ENCODE measurements at places on chromosomes 5 and 9.
A peak's percentile ranks its signal among the peaks of the same experiment; 100 is the strongest.

DNA sequence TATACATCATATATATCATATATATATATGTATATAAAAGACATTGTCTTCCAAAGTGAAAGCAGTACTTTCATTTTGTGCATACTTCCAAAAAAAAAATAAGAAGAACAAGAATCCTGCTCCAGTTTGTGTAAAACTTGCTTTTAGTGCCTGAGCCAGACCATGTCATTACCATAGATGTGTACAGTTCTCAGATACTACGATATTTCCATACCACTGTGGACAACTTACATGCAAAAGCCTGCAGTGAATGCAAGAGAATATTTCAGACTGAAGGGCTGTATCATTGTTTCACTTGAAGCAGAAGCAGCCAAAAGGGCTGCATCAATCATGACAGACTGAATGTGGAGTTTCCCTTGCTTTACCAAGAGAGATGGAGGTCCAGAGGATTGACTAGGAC, 72.6 kb upstream of the CYLC2 start:
- no peak for DNase-seq

DNA sequence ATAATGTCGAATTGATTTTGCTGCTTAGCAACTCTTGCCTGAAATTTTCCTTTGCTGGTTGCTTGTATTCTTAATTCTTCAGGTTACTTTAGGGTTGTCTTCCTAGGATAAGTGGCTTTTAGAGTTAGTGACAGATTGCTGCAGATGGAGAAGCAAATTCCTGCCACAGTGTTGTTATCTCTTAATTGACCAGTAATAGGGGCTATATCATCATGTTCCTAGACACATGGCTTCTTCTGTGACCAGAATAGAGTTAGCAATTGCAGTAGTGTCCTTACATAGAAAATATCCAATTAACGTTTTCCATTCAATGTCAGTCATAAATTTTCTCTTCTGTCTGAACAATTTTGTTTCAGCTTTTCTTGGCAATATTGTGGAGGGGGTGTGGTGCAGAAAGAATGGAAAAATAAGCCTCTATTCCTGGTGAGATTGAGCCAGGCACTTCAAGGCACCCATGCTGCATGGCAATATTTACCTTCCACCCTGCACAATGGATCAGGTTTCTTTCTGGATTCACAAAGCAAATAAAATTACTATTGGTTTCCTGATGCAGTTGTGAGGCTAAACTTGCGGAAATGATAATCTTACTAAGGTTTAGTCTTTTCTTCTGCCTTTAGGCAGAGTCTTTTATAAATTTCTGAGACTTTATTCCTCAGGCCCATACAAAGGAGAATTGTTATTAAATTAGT, 1481.5 kb downstream of the EFNA5 start:
- no peak for DNase-seq

DNA sequence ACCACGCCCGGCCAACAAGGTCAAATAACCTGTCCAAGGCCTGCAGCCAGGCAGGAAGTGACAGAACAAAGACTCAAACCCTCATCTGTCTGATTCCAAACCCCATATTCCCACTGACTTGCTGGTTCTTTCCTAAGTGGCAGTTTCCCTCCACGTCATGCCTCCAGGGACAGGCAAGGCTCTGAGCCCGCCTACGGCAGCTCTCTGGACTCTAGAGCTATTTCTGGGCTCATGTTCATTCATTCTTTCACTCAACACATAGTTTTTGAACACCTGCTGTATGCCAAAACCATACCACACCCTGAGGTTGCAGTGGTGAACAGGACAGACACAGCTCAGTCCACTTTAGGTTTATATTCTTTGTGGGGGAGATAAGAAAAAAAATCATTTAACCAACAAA, 5.2 kb upstream of the FBP1 start:
- no peak for DNase-seq

- DNase-seq: no peak
These were observed 61.1 kb upstream of the IL6ST start for GRCh38 chr5:56055859-56056258.

- no peak for DNase-seq
These were observed 113.5 kb downstream of the TSSK1B start for GRCh38 chr5:113321276-113321675.

DNA sequence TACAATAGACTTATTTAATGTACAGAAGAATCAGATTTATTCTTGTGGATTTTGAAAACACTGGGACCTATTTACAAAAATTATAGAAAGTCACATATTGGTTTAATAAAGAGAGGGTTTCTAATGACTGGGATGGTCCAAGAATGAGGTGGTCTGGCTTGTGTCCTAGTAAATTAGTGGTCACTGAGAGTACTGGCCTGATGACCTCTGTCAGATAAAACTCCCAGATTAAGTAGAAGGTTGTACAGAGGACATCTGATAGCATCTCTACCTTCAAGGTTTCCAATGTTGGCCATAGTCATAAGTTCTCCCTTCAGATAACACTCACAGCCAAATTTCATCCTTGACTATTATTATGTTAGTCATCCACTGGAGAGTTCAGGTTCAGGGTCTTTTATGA, 692.9 kb downstream of the MTRR start:
- no peak for DNase-seq

DNA sequence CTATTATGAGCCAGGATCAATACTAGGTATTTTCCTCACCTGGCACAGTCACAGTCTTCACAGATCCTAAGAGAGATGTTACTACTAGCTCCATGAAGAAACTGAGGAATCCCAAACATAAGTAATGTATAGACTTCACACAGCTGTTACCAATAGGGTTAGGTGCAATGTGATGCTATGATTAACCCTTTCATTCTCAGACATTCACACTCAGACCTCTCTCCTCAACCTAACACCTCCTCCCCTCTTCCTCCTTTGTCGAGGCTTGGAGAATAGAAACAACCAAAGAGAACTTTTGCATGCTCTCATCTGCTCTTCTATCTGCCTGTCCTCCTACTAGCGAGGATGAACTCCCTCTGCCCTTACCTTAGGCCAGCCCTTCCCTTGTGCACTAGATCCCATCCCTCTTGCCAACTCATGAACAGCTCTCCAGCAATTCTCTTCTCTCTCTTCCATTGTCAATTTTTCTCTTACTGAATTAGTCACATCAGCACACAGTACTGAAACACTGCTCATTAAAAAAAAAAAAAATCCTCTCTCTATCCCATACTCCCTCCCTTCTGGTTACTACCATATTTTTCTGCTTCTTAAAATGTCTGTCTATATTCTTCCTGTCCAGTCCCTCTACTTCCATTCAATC, 47.7 kb downstream of the MAPKAP1 start:
- no peak for DNase-seq

DNA sequence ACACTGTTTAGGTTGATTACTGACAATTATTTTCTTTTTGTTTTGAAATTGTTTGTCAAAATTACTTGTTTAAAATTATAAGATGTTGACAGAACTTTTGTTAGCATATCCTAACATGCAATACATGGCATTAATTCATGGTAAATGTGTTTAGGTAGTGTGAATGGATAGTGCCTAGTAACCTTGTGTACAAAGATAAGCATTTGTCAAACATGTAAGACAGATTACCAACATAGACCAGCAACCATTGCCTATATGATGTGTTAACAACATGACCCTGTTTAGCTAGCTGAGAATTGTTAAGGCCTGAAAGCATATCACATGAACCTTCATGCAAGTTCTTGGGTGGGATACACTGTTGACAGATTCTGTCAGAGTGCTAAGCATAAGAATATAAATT, 13.4 kb downstream of the MAN2A1 start:
- DNase-seq: no peak

DNA sequence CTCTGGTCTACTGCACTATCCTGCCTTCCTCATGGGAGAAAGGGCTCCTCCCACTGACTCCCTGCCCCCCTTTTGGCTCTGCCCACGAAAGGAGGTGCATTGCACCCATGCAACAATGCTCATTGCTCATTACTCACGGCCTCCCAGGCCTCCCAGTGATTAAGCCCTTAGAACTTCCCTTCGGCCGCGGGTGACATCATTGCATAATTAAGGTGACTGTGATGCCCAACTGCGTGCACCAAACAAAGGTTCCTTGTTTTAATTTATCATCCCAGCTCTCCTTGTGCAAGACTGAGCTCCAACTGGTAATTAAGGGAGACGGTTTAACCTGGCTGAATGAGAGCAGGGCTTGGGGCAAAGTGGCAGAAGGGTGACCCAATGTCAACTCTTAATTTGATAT, 180.4 kb downstream of the GAS1 start:
- no peak for DNase-seq

- DNase-seq: no peak
These were observed 541 bp upstream of the TBCA start for GRCh38 chr5:77776554-77777206.

DNA sequence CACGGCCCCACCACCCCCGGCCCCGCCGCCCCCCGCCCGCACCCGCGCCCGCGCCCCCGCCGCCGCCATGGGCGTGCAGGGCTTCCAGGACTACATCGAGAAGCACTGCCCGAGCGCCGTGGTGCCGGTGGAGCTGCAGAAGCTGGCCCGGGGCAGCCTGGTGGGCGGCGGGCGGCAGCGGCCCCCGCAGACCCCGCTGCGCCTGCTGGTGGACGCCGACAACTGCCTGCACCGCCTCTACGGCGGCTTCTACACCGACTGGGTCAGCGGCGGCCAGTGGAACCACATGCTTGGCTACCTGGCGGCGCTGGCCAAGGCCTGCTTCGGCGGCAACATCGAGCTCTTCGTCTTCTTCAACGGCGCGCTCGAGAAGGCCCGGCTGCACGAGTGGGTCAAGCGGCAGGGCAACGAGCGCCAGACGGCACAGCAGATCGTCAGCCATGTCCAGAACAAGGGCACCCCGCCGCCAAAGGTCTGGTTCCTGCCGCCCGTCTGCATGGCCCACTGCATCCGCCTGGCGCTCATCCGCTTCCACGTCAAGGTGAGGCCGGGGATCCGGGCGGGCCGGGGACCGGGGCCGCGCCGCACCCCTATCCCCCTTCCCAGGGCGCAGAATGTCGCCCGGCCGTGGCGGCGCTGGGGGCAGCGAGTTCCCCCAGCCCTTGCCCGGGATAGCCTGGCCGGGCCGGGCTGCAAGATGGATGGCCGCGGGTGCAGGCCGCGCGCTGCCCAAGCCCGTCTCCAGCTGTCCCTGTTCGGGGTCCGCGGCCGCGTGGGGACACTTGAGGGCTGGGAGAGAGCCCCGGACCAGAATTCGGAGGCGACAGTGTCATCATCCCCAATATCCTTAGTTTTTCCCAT, 594 bp downstream of the FAM120A start:
- DNase-seq: peak; percentile 37

- no peak for DNase-seq
These were observed 36.8 kb downstream of the SAXO1 start for GRCh38 chr9:18996211-18996610.

DNA sequence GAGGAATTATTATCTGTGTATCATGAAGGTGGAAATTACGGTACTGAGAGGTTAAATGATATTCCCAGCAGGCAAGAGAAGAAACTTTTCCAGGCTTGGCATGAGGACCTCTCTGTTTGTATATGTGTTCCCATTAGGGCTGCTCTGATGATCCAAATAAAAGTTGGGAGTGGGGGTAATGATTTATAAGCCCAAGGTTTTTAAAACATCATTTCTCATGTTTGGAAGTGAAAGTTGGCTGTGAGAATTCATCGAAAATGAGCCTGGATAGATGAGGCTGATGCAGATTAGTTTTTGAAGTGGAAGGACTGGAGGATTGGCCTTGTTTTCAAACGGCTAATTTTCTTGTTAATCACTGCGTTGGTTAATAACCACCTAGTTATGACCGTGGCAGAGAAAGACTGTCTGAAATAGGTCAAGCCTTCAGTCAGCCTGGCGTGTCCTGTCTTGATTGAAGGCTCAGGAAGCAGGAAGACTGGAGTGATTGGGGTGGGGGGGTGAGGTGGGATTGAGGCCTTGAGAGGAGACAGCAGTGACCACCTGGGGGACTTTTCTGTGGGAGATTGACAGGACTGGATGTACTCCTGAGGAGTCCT, 391.0 kb upstream of the WWC1 start:
- DNase-seq: no peak

DNA sequence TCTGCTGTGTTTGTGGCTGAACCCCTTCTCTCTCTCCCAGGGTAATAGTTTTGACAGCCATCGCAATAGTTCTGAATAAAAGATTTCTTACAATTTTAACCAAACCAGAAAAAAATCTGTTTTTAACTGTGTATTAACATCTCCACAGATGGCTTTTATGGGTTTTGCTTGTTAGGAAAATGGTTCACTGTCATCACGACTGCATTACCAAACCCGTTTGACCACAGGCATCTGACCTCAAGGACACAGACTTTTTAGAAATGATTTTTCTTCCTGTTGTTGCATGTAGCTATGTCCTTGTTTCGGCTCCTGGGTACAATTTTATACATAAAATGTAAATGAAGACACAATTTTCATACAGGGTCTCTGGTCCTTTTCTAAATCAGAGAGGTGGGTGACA, 316.1 kb downstream of the IRX1 start:
- DNase-seq: no peak

GRCh38 chr5:60248901-60249300, 355.4 kb upstream of the PDE4D start:
- no peak for DNase-seq

GRCh38 chr5:173891308-173892116, 3.4 kb downstream of the CPEB4 start:
- no peak for DNase-seq

GRCh38 chr5:58844395-58844794, 261.5 kb downstream of the RAB3C start:
- DNase-seq: no peak

DNA sequence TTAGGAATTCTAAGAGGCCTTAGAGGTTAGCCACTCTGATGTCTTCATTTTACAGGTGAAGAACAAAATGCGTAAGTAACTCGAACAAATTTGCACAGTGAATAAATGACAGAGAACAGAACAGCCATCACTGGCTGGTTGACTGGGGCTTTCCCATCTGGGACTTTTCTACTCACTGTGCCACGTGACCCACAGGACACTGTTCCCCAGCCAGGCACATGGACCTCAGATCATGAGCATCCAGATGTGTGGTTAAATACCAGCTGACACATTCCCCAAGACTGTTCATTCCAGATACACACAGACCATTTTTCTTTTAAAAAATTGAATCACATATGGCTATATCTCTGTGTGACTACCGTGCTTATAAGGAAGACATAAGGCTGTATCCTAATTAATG, 25.8 kb upstream of the MED10 start:
- DNase-seq: no peak

- DNase-seq: no peak
These were observed 153.2 kb downstream of the COMMD10 start for GRCh38 chr5:116237917-116238500.

DNA sequence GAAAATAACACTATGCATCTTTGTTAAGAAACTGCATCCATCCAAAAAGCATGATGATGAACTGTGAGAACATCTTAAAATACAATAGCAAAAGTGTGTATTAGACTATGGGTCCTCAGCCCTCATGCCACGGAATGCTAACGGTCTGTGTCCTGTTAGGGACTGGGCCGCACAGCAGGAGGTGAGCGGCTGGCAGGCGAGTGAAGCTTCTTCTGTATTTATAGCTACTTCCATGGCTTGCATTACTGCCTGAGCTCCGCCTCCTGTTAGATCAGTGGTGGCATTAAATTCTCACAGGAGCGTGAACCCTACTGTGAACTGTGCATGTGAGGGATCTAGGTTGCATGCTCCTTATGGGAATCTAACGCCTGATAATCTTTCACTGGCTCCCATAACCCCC, 129.8 kb downstream of the NXNL2 start:
- DNase-seq: no peak
